NCI-H1694 (cell line): ENCODE measurements at places on chromosomes 13 and 19.

DNA sequence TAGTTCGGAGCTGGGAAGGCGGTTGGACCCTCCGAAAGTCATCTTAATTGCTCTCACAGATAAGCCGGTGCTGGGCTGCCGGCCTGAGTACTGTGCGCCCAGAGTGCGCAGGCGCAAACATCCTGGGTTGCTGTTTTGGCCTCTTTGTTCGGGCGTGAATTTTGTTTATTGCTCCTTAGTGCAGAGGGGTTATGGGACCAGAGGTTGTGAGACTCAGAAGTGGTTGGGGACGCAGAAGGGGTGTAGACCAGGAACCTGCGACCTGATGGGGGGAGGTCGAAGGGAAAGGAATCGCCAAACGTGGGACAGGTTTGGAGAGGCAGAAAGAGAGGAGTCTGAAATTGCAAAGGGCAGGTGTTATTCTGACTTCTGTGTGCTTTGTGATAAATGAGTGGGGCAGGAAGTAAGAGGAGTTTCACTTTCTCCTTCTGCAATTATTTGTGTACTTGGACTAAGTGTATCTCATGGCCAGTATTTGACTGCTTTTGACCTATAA lies 607 bp upstream of the ZNF566 start:
- peak; percentile 84 for DNase-seq

GRCh38 chr19:10256970-10257615 lies 5.1 kb downstream of the MRPL4 start:
- DNase-seq, result no peak

- DNase-seq, result no peak
Measured at GRCh38 chr13:96650301-96650886, 343.9 kb downstream of the OXGR1 start.

- no peak for DNase-seq
Measured at GRCh38 chr13:20571676-20572075, 4.7 kb downstream of the IFT88 start.

- no peak for DNase-seq
Measured at GRCh38 chr13:50309318-50309717, 294.1 kb downstream of the KCNRG start.

DNA sequence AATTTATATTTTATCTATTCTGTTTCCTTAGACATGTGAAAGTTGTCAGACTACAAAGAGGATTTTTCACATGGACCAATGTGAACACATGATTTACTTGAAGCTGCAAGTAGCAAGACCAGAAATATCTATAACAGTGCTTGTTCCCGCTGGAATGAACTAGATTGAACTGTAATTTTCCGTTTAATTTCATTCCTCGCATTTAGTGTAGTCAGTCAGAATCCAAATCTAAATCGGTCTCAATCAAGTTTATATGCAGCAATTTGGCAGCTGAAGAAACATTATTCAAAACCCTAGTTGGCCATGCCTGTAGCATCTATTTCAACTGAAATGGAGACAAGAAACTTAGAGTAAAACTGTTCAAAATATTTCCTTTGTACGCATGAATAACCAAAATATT lies 570.7 kb upstream of the SLITRK5 start:
- DNase-seq, result no peak

DNA sequence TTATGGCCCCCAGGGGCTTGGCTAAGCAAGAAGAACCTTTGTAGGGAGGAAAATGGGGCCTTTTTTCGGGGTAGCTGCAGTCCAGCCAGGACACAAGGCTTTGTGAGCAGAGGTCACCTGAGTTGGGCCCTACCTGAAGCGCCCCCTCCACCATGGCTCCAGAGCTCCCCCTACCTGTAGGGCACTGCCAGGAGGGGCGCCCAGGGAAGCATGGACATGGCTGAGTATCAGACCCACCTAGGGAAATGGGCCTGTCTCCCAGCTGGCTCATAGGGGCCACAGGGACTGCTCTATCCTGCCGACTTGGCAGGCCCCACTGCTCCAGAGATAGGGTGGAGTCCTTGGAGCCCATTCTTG lies 9.0 kb upstream of the CEBPA start:
- no peak for DNase-seq

DNA sequence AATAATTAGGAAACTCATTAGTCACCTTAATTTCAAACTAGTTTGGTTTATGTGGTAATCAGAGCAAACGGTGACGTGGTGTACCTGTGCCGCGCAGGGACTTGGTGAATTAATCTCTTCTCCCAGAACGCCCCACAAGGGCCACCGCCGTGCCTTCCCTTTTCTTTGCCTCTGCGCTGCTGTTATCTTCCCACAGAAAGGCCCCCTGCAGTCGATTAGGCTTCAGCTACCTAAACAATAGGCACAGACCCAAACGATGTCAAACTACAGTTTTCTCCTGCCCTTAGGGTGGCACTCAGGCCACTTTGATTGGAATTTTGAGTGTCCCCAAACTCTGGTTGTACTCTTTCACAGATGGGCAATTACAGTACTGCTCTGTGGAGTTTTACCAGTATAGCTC lies 115.5 kb downstream of the GGACT start:
- DNase-seq, result no peak

GRCh38 chr13:49315036-49315565 lies 67.4 kb downstream of the CDADC1 start:
- DNase-seq, result no peak

GRCh38 chr13:113048766-113049165 lies 56.8 kb upstream of the F7 start:
- DNase-seq, result no peak

GRCh38 chr13:47594833-47595232 lies 406.2 kb downstream of the SUCLA2 start:
- DNase-seq, result no peak

GRCh38 chr13:73602295-73602694 lies 531.9 kb downstream of the KLF12 start:
- no peak for DNase-seq

- DNase-seq, result no peak
Measured at GRCh38 chr13:98041081-98041820, 87.8 kb downstream of the IPO5 start.

GRCh38 chr19:14459703-14460102 lies 15.5 kb downstream of the PTGER1 start:
- DNase-seq, result no peak

DNA sequence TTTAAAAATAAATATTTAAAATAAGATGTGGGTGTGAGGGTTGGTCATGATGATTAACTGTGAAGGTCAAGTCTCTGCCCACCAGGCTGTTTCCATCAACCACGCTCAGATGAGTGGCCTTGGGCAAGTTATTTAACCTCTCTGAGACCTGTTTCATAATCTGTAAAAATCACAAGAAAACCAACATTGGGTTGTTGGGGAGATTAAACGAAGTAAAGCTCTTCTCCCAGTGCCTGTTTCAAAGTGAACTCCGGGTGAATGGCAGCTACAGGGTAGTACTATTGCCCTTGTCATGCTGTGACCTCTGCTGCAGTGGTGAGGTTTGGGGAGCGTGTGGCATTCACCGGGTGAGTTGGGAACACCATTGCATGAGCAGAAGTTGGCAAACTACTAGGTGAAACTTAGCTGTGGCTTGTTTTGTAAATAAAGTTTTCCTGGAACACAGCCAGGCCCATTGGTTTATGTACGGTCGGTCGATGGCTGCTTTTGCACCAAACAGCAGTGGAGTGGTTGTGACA lies 153.2 kb downstream of the USP12 start:
- DNase-seq, result no peak
